ENCODE measurements at places on chromosomes 16 and 17.

GRCh38 chr17:70202840-70203239 is 33.5 kb downstream of the KCNJ2 start:
- DNase-seq, result no peak

- DNase-seq, result no peak
Observed at GRCh38 chr16:14420721-14421488, 209.2 kb downstream of the PARN start.

DNA sequence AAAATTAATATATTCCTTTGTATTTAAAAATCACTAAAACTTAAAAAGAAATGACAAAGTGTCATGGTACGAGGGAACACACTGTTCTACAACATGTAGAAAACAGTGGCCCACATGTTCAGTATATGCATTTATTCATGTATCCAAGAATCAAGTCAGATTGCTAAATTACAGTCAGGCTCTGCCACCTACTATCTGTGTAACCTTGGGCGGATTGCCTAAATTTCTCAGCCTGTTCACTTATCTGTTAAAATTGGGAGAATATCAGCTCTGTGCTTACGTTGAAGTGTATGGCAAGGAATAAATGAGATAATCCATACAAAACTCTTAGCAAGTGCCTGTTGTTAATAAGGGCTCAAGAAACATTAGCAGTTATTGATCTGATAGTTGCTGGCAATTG is 3.4 kb upstream of the USP22 start:
- DNase-seq, result no peak

DNA sequence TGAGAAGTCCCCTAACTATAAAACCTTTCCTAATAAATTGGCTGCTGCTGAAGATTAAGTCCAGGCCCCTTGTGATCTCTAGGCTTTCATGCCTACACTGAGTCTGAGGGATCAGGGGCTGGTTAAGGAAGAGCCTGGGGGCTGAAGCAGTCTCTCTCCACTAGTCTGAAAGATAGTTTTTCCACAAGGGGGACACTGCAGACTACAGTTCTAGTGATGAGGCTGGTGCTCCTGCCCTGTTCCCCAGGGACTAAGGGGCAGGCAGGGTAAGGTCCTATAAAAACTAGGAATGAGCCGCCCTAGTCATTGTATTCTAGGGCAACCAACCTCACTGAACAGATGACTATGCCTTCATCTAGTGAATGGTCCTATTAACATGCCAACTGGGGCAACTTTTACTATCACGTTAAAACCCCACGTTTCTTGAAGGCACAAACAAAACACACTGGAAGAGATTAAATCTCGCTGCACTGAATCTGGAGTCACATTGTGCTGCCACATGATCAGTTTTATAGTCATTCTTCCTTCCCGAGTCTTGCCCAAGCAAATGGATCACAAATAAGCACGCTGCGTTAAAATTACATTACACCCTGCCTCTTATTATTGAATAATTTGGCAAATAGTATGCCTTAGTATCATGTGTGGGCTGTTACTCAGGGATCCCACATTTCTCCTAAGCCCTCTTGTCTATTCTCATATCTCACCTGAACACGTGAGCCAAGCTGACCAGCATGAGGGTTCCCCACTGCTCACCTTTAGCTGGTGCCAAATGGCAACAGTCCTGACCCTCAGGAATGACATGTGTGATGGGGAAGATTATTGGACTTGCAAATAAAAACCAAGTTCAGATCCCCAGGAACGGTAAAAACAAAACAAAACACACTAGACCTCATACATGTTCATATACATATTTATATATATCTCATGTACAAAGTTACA is 95.4 kb upstream of the TOB1 start:
- DNase-seq, result no peak

DNA sequence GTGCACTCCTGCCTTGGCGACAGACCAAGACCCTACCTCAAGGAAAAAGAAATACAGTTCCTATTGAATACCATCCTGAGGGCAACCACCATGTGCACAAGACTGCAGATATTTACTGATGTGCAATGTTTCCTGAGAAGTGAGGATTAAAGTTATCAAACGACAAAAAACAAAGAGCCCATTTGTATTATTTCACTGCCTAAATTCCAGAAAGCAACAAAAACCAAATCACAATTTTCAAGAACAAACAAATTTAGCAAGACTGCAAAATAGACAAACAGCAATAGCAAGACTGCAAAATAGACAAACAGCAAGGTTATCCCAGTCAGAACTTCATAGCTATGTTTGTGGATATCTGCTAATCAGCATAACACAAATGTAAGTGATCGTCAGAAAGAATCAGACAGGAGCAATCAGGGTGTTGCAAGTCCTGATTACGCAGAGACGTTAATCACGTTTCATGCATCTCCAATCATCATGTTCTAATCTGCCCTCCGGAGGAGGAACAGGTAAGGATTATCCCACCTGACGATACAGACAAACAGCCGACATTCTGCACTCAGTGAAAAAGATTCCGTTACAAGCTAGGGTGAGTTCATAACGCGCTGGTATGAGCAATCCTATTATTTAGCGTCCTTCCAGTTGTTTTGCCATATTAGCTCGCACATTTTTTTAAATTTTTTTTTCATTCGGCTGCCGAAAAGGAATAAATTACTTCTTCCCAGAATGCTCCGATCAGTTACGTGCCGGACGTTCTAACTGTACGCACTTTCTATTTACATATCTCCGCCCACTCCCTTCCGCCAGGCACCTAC is 2.9 kb downstream of the TMEM107 start:
- peak; percentile 82 for DNase-seq

DNA sequence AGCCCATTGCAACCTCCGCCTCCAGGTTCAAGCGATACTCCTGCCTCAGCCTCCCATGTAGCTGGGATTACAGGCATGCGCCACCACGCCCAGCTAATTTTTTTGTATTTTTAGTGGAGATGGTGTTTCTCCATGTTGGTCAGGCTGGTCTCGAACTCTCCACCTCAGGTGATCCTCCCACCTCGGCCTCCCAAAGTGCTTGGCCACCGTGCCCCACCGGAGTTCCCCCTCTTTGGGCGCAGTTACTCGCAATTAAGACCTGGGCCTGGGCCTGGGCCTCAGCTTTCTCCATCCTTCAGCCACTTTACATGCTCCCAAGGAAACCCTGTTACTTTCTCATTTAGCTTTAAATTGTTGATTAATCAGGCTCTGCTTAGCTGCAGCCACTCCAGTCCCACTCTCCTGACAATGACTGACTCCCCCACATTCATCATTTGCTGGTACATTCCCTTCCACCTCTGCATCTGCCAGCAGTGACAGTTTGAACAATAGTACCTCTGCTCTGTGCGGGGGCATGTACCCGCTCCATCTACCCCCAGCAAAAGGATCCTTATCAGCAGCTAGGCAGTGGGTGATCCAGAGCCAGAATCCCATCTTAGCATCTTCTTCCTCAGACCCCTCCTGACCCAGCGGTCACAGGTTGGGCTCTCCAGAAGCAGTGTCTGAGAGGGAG is 47.2 kb upstream of the SLC47A1 start:
- DNase-seq, result peak; percentile 46

DNA sequence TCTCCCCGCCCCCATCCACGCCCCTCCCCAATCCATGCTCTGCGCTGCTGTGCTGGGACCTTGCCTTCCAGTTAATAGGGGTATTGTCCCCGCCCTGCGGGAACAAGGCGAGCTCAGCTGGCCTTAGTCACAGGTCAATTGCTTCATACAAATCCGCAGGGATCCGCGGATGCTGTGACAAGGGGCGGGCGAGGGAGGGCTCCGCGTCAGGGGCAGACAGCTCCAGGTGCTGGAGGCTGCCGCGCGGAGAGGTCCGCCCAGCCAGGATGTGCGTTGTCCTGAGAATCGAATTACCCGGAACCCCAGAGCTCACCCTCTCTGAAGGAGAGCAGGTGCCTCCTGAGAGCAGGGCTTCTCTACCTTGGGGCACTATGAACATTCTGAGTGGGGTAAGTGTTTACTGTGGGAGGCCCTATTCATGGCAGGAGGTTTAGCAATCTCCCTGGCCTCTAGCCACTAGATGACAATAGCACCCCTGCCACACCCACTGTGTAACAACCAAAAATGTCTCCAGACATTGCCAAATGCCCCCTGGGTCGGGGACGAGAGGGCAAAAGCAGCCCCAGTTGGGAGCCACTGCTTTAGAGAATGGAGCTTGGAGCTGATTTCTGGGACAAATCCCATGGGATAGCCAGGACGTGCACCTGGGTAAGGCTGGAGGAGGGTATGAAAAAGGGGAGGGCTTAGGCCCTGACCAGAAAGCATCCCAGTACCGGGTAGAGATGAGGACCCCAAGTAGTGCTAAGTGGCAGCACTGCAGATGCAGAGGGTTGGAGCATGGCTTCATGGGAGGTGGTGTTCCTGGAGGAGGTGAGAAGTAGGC is 138.2 kb downstream of the CYLD start:
- DNase-seq, result no peak

GRCh38 chr16:47448830-47449575 is 11.9 kb downstream of the ITFG1 start:
- DNase-seq, result no peak

DNA sequence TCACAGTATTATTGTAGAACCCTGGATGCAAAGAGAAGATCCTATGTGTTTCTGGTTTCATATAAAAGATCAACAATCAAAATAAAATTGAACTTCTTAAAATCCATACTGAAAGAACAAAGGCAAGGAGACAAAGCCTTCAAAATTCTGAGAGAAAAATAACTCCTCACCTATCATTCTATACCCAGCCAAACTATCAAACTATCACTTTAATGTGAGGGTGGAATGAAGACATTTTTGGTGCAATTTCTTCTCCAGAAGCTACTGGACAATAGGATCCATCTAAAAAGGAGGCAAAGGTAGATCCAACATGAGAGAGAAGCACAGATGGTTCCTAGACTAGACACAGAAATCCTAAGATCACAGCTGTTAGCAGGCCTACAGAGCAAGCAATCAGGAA is 71.1 kb downstream of the CPPED1 start:
- DNase-seq, result no peak

Data from upper lobe of right lung (tissue), 1 donor.